Type B pancreatic cell (in vitro differentiated cells): ENCODE measurements at places on chromosomes 2 and 18. TPM values are rescaled to one million over a fixed set of nuclear protein-coding genes. Genes with fewer than 3 reads are reported as not detected.

TLX2 gene
- 0.67 and 2.9 TPM in 2 replicates for total RNA-seq

MYO3B gene
- 0.46 and 1.2 TPM in 2 replicates for total RNA-seq

ALPI gene
- total RNA-seq = 1.5 and 6.5 TPM in 2 replicates

NAT8 gene
- total RNA-seq = 0.40 TPM in 1 of 2 replicates, not detected in the other

TXNDC2 gene
- not detected in 2 replicates for total RNA-seq
